ENCODE measurements at places on chromosomes 7 and 10.
A peak's percentile ranks its signal among the peaks of the same experiment; 100 is the strongest.

DNA sequence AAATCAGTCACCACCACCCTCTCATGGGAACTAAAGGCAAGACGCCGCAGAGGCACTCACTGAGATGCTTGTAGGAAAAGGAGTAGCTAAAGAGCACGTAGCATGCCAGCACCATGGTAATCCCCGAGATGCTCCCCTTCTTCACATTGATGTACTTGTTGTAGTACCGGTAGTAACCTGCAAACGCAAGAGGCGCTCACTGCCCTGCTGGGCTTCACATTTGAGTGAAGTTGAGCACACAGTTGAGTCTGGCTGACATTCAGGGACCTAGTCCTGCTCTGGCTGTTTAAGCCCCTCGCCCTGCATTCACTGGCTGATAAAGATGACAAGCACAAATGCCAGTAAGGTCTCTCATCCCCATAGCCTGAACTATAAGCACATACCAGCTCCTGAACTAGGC is 6.9 kb downstream of the ATP5MF start:
- peak; percentile 38 for DNase-seq

GRCh38 chr10:112696592-112696991 is 249.6 kb downstream of the VTI1A start:
- DNase-seq, result no peak

DNA sequence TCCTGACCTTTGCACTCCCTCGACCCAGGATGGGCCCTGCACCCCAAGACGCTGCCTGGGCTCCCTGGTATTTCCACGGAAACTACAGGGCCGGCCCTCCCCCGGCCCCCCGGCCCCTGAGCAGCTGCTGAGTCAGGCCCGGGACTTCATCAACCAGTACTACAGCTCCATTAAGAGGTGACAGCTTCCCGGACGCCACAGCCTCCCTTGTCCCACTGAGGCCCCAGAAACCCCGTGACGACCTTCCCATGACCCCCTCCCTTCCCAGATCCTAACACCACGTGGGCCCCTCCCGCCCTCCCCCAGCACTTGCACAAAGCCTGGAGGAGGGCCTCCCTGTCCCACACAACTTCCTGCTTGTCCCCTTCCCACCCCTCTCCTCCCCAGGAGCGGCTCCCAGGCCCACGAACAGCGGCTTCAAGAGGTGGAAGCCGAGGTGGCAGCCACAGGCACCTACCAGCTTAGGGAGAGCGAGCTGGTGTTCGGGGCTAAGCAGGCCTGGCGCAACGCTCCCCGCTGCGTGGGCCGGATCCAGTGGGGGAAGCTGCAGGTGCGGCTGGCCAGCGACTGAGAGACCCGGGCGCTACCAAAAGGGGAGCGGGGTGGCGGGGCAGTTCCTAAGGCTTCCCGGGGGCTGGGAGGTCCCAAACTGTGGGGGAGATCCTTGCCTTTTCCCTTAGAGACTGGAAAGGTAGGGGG is 5.7 kb downstream of the NOS3 start:
- DNase-seq, result no peak

DNA sequence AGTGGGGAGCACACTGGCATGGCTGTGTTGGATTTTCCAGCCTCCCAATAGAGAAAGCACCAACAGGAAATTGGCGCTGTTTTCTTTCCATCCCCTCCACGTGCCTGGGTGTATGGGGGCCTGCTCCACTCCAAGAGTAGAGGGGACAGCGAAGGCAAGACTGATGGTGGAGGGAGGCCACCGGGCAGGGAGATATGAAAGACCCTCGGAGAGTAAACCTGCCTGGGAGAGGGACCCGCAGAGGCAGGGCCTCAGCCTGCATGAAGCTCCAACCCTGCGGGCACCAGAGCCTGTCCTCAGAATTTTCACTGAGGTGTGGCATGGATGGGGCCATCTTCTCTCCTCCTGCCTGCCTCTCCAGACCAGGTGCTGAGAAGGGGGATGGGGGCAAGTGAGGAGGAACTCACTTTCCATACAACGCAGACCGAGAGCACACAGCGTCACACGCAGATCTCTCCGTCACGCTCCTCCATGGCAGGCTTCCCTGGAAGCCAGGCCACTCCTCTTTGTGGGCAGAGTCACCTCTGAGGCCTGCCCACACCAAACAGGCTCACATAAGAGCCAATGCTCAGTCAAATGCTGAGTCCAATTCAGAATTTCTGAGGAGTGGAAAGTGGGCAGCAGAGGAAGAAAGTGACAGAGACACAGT is 18.8 kb downstream of the ANXA11 start:
- DNase-seq, result peak; percentile 65

DNA sequence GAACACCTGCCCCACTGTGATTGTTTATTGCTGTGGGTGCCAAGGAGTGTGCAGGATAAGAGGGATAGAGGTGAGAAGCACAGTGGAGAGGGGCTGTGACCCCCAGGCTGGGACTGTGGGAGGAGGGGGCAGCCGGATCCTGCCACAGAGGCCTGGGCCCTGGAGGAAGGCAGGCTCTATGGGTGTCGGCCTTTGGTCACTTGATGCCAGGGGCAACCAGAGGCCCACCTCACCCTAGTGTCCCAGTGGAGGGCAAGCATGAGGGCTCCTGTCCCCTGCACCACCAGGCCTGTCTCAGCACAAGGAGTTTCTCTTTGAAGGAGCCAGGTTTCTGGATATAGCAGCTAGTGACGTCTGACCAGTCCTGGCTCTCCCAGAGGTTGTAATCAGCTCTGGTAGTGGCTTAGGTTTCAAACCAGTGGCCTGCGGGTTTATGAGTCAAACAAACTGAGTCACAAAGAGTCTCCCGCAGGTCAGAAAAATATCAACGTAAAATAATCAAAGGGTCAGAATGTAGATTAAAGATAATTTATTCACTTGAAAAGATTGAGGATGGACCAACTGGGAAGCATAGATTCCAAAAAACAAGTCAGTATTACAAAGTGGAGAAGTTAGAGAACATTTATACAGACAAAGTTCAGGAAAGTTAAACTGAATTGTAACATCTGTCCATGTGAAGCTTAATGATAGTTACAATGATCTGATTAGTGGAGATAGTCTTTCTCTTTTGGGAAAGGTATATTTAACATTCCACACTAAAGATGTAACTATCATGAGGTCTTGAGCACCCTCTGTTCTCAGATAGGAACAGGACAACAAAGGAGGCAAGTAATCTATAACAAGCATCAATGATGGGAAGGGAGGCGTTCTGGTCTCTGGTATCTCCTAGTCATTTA is 37.2 kb upstream of the ZNF488 start:
- DNase-seq, result no peak

DNA sequence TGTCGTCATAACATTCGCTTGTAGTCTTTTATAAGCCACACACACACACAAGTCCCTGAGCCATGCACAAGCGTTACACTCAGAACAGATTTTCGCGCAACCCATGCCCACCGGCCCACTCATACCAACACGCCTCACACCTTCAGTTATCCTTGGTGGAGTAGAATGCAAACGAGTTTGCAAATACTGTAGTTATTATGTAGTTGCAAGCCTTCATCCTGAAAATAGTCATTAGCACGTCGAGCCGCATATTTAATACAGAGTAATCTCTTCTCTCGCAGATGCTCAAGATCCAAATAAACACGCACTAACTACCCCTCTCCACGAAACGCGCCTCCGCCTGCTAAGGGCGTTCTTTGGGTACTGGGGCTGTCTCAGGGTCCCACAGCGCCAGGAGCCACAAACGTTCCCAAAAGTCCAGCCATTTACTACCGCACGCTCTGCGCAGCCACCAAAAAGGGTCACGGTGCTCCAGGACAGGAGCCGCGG is 1.8 kb downstream of the NKX2-3 start:
- no peak for DNase-seq

DNA sequence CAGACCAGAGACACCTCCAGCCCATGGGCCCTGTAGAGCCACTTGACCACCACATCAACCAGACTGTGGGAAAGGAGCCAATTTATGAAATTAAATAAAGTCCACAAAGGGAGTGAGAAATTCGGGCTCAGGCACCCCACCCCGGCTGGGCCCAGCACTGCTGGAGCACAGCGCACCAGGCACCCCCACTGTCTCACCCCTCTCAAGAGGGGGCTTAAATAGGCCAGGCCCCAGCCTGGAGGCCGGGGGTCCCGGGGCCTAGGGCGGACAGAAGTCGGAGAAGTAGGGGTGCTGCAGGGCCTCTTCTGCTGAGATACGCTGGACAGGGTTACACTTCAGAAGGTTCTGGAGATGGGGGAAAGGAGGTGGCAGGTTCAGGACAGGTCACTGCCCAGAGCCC is 3.9 kb downstream of the CDK5 start:
- DNase-seq, result no peak

DNA sequence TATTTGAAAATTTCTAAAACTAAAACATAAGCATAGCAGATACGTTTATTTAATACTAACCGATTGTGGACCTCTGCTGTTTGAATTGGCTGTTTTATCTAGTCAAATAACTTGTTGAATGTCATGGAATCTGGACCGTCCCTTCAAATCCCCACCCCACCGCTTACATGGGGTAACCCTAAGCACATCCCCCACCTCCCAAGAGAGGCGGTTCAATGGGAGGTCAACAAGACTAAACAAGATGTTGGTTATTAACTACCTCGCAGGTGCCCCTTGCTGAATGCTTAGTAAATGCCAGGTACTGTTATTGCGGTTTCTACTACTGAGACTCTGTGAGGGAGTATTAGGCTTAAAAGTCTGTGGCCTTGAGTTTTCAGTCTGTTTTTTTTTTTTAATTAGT is 70.9 kb downstream of the DAGLB start:
- no peak for DNase-seq

GRCh38 chr7:133556048-133556447 is 303.2 kb downstream of the EXOC4 start:
- no peak for DNase-seq

- DNase-seq, result no peak
Measured at GRCh38 chr10:93758891-93759410, 1.2 kb downstream of the LGI1 start.

- DNase-seq, result no peak
Measured at GRCh38 chr10:86671419-86671818, 3.1 kb downstream of the LDB3 start.

- DNase-seq, result peak; percentile 60
Measured at GRCh38 chr7:23531050-23531793, 559 bp downstream of the TRA2A start.

GRCh38 chr7:94578614-94579013 is 69.0 kb downstream of the CASD1 start:
- no peak for DNase-seq

- DNase-seq, result no peak
Measured at GRCh38 chr7:69799048-69799697, 200.9 kb downstream of the AUTS2 start.

- DNase-seq, result no peak
Measured at GRCh38 chr7:27739301-27739908, 557 bp upstream of the TAX1BP1 start.

DNA sequence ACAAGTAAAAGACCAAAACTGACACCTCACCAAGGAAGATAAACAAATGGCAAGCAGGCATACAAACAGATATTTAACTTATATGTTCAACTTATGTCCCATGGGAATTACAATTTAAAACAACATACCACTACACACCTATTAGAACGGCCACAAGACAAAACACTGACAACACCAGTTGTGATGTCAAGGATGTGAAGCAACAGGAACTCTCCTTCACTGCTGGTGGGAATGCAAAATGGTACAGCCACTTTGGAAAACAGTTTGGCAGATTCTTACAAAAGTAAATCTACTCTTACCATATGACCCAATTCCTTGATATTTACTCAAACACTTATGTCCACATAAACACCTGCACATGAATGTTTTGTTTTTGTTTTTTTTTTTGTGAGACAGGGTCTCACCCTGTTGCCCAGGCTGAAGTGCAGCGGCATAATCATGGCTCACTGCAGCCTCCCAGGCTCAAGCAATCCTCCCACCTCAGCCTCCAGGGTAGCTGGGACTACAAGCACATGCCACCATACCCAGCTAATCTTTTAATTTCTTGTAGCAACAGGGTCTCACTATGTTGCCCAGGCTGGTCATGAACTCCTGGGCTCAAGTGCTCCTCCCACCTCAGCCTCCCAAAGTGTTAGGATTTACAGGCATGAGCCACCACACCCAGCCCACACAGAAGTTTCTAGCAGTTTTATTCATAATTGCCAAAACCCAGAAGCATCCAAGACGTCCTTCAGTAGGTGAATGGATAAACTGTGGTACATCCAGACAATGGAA is 27.3 kb downstream of the HERC4 start:
- no peak for DNase-seq

DNA sequence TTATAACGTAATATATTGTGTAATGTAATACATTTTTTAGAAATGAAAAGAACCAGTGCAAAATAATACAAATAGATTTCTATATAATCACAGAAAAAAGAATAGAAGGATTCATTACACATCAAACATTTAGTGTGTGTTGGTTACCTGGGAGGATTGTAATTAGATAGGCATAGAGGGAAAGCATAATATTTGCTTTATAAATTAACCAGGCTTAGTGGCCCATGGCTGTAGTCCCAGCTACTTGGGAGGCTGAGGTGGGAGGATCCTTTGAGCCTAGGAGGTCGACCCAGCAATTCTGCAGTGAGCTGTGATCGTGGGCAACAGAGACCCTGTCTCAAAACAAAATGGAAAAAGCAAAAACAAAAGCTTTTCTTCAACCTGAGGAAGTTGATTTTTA is 5.0 kb upstream of the CNOT4 start:
- DNase-seq, result no peak

DNA sequence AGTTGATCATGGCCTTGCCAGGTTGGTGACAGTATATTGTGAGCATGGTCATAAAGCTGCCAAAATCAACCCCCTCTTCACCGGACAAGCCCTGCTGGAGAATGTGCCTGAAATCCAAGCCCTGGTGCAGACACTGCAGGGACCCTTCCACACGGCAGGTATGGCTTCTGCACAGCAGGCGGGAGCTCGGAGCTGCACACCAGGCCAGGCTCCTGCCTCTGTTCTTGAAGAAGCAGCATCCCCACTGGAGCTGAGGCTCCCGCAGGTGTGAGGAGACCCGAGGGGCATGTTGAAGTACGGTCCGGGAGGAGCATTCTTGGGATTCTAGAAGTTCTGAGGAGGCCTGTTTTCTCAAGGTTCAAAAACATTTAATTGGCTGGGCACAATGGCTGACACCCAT is 12.7 kb downstream of the DHTKD1 start:
- no peak for DNase-seq

- DNase-seq, result peak; percentile 10
Measured at GRCh38 chr10:79381804-79382221, 34.5 kb downstream of the PPIF start.

GRCh38 chr7:138563808-138564207 is 103.7 kb downstream of the TRIM24 start:
- no peak for DNase-seq

GRCh38 chr7:80018941-80019808 is 115.5 kb upstream of the GNAI1 start:
- DNase-seq, result peak; percentile 22

GRCh38 chr10:16828114-16828568 is 10.9 kb upstream of the RSU1 start:
- peak; percentile 58 for DNase-seq

DNA sequence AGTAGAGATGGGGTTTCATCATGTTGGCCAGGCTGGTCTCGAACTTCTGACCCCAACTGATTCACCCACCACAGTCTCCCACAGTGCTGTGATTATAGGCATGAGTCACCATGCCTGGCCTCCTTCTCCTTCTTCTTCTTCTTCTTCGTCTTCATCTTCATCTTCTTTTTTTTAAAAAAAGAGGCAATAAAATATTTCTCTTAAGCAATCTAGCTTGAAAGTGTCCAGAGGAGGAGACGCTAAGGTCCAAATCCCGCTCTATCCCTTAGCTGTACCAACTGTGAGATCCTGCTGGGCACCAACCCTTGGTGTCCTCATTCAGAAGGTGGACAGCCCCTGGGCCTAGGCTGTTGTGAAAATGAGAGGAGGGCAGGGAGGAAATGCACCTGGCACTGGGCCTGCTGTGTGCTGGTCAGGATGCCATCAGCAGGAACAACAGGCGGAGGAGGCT is 13.9 kb upstream of the PSAP start:
- no peak for DNase-seq

Measured in stimulated activated CD4-positive, alpha-beta T cell treated with anti-CD3 and anti-CD28 coated beads, Interleukin-2, amount 100 ng/mL, for 24 hours (primary cell).